ENCODE measurements at places on chromosomes 5 and 9.

DNA sequence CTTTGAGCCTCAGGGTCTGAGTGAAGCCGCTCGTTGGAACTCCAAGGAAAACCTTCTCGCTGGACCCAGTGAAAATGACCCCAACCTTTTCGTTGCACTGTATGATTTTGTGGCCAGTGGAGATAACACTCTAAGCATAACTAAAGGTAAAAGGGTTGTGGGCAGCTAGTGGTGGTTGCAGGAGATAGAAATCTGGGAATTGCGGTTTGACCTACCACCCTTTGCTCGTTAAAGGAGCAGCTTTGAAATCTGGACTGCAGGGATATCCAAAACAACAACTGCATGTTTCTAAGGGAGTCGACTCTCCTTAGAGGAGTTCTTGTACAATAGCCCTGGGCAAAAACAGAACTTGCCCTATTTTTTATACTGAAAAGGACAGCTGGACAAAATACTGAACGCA, 19.0 kb downstream of the ABL1 start:
- no peak for DNase-seq

DNA sequence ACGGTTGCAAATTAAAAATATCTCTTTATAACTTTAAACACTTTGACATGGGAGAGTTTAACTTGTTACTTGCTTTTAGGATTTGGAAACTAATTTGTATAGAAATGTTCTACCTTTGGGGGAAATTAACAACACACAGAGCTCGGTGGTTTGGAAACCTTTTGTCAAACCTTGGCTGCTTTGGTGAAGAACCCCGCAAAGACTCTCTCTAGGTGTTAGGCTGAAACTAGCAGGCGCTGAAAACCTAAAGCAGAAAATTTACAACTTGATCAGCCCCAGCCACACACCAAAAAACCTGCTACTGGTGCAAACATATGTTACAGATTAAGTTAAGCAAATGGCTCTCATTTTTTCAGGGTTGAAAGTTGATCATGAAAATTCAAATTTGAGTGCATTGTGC, 25.8 kb downstream of the NR2F1 start:
- DNase-seq: no peak

GRCh38 chr5:123441408-123441807, 18.2 kb upstream of the CEP120 start:
- DNase-seq: no peak

- DNase-seq: no peak
These were observed 160.0 kb downstream of the C9orf152 start for GRCh38 chr9:110047955-110048402.

GRCh38 chr9:3478549-3478953, 47.2 kb downstream of the RFX3 start:
- no peak for DNase-seq

DNA sequence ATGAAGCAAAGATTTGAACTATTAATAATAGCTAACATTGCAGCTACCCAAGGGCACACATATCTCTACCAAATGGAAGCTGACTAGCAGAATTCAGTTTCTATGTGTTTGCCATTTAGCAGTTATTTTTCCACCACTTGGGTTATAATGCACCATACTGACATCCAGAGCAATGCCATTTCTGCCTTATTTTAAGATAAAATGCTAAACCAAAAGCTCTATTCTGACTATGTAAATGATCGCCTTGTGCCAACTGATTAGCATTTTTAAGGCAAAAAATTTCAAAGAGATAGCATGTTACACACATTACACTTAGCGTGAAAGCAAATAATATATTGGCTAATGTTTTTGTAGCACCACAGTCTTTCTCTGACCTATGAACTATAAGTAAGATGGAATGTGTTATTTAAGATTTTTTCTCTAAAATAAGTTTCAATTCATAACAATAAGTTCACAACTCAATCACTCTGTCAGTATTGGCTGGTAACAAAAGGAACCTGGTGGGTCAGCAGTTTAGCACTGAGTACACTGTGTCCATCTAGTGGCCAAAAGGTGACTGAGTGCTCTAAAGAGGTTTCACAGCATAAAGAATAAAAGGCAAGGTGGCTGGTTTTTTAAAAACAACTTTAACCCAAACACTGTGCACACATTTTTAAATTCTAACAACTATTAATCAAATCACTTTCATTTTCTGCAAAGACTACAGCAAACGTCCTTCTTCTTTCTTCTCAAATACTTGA, 443.5 kb downstream of the PDE4D start:
- DNase-seq: no peak

DNA sequence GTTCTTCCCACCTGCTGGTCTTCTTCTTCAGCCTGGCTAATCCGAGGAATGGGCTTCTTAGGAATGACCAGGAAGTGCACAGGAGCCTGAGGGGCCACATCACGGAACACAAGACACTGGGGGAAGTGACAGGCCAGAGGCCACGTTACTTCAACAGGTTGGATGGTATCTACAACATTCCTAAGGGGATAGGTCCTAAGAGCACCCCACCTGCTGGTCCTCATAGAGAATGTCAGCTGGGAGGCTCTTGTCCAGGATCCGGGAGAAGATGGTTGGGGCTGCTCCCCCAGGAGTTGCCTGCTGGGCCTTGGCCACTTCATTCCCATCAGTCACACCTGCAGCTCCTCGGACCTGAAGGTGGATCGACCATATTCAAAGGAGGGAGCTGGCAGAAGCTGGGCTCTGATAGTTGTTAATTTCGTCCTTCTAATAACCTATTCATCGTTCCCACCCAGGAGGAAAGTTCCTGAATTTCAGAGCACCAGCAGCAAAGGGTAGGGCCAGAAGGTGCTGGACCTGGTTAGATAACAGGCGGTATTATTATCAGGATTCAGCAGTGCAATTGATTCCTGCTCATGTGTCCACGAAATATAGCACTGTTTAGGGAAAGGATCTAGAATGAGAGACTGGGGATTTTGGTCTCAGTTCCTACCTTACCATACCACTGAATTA, 1.3 kb downstream of the HINT2 start:
- no peak for DNase-seq
